T-helper 9 cell (primary cell): ENCODE measurements at places on chromosomes 5 and 9.

DNA sequence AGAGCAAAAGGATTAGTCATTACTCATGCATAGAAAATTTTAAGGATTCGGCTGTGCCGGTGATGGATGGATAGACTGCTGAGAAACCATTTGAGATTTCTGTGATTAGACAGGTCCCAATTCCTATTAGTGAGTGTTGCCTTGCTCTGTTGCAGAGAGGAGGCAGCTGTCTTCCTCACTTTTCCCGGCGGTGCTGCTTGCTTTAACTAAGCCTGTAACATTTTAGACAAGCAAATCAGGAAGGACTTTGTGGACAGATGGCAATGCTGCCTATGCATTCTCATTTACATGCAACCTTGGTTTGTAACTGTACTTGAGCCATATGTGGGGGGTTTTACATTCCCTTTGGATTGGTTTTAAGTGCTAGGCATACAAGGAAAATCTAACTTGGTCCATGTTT is 1176.3 kb downstream of the CDH18 start:
- no peak for DNase-seq

GRCh38 chr9:112863214-112863613 is 27.5 kb downstream of the SLC46A2 start:
- DNase-seq, result no peak

GRCh38 chr5:174446446-174446845 is 277.9 kb upstream of the MSX2 start:
- no peak for DNase-seq

DNA sequence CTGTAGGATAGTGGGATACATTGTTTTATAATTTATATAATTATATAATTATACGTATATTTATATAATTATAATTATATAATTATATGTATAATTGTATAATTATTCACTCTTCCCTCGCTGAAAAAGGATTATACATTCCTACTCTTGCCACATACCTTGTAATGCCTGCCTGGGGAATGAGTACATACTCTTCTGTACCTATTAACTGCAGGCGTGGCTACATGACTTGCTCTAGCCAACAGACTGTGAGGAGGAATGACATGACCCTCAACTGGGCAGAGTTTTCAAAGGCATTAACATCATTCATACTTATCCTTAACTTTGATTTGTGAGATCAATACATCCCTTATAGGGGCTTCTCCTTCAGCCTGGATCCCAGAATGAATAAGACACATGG is 19.1 kb downstream of the ERMP1 start:
- DNase-seq, result no peak

- DNase-seq, result no peak
Measured at GRCh38 chr5:72501488-72501887, 5.7 kb downstream of the ZNF366 start.

GRCh38 chr5:161676103-161676502 is 9.4 kb upstream of the GABRA6 start:
- no peak for DNase-seq

DNA sequence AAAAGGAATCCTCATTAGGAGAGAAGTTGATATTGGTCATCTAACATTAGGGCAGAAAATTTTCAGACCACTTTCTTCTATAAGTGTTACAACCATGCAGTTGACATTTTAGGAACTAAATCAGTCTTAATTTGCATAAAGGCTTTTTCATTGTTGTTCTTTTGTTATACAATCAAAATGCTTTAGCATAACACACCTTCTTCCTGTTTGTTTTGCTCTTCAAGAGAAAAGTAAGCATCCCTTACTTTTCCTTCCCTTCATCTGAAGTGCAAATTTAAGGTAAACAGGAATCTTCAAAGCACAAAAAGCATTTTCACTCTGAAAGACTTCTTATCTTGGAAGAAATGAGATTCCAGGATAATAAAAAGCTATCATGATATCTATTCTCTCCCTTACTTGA is 273.6 kb downstream of the PTPRD start:
- DNase-seq, result no peak

DNA sequence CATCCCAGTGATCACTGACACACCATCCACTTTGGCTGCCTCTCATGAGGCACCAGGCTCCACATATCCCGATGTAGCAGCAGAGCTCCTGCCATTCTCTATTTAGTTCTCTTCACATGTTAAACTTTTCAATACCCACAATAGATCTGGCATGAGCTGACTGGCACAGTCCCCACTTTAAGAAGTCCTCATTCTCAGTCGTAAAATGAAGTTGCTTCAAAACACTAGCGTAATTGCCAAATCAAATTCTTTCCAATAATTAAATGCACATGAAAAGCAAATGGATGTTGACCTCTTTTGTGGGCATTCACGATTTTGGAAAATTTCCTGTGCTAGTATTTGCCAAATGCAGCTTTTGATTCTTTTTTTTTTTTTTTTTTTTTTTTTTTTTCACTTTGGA is 32.4 kb downstream of the HAPLN1 start:
- no peak for DNase-seq

DNA sequence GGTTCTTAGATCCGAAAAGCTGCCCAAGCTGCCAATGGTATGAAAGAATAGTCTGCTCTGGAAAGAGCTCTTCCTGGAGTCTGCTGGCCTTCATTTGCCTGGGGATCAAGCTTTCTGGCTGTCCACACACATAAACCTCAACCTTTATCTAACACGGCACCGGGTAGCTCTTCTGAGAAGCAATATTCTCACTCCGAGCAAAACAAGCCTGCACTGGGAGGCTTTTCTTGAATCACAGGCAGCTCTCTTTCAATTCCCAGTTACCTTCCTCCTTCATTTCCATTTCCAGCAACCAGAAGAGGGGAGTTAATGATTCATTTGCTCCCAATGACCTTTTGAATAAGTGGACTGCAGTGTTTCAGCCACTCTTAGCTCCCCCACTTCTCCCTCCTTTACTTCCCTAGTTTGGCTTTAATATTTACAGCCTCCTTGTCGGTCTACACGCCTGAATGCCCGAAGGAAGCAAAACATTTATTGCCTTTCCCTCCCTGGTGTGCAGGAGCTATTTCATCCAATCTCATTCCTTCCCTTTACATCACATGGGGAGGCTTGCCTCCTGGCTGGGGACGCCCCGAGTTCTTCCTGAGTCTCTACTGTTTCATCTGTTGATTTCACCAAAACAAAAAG is 187.1 kb downstream of the ARHGEF28 start:
- DNase-seq, result no peak

DNA sequence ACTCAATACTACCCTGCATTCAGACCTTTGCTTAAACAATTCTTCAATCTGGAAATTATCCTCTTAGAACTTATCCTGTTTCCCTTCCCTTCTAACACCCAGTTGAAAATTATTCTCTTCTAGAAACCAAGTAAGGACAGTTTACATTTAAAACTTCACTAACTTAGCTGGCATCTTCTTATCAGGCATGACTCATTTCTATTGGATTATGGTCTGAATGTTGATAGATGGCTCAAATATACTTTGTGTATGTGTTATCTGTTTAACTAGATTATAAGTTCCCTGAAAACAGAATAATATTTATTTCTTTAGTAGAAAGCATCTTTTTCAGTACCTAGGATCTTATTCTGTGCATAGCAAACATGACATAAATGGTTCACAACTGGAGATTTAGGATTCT is 161.9 kb downstream of the PPP2R2B start:
- DNase-seq, result no peak

GRCh38 chr5:1190837-1191239 is 10.6 kb upstream of the SLC6A19 start:
- DNase-seq, result no peak

- no peak for DNase-seq
Measured at GRCh38 chr9:129608561-129609481, 12.1 kb downstream of the C9orf50 start.

DNA sequence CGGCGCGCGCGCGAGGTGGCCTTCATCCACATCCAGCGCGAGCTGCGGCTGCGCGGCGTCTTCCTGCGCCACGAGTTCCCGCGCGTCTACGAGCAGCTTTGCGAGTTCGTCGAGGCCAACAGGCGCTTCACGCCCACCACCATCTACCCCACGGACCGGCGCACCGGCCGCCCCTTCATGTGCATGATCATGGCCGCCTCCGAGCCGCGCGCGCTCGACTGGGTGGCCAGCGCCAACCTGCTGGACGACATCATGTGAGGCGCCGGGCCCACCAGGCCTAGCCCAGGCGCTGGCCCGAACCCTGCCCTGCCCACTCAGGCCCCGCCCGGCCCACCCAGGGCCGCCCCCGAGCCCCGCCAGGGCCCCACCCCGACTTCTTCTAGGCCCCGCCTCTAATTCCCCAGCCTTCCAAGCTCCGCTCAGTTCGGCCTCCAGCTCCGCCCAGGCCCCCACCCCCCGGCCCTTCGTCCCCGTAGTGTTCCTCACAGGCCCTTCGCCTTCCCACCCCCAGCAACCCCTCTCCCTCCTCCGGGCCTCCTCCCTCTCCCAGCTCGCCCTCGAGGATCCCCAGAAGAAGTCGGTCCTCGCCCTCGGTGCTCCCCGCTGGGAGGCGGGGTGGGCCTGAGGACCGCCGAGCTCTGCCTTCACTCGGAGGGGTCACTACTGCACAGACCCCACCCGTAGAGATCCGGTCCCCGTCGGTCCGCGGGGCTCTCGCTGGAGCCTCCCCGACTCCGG is 2.0 kb upstream of the PHPT1 start:
- no peak for DNase-seq

- DNase-seq, result no peak
Measured at GRCh38 chr5:59207401-59207800, 624.5 kb downstream of the RAB3C start.

DNA sequence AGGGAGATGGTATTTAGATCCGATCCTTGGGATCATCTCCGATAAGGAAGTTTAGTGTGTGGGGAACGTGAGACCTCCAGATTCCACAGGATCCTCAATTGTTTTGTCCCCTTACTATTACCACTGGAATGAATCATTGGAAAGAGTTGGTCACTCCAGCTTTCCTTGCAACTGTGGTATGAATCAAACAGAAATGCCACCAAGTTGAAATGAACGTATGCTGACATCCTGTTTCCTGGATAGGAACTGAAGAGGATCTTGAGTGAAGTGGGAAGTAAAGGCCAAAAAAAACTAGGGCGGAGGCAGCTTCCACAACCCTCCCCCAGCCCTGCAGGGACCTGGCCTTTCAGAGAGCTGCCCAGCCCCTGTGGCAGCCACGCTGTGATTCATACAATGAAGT is 23.9 kb downstream of the IRX1 start:
- DNase-seq, result no peak

GRCh38 chr5:146877783-146878475 is 628 bp downstream of the PPP2R2B start:
- DNase-seq, result peak; percentile 8

GRCh38 chr5:142152384-142152732 is 43.8 kb downstream of the NDFIP1 start:
- no peak for DNase-seq

DNA sequence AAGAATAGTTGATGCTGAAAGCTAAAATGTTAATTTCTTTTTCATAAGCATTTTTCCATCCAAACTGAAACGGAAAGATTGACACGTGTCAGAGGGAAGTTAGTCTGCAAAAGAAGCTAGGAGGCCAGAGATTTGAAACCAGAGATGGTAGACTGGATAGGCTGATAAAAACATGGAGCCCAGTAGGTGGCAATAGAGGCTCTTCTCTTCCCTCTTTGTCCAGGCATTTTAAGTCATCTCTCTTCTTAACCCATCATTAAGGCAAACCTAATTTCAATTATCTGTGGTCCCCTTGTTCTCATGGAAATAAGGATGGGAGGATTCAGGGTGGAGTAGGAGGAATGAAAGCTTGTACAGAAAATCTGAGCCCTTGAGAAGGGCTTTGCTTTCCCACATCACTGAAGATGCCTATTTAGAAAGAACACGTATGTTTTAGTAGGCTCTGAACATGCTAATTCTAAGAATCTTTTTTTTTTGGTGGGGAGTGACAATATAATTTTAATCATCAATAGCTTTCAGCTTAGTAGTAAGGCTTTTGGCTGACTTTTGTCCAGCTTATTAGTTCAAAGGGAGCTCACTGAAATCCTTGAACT is 66.6 kb downstream of the ZNF474 start:
- DNase-seq, result no peak

- DNase-seq, result no peak
Measured at GRCh38 chr9:121972501-121972981, 120.6 kb downstream of the TTLL11 start.

DNA sequence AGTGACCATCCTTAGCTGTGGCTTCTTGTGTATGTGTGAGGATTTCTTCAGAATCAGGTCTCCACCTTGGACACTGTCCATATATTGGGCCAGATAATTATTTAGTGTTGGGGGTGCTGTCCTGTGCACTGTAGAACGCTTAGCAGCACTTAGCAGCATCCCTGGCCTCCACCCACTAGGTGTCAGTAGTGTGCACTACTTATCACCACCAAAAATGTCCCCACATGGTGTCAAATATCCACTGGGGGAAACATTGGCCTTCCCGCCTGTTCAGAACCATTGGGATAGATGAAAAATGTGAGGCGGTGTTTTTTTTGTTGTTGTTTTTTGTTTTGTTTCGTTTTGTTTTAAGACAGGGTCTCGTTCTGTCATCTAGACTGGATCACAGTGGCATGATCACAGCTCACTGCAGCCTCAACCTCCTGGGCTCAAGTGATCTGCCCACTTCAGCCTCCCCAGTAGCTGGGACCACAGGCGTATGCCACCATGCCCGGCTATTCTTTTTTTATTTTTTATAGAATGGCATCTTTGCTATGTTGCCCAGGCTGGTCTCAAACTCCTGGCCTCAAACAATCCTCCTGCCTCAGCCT is 67.7 kb downstream of the TENT4A start:
- no peak for DNase-seq

DNA sequence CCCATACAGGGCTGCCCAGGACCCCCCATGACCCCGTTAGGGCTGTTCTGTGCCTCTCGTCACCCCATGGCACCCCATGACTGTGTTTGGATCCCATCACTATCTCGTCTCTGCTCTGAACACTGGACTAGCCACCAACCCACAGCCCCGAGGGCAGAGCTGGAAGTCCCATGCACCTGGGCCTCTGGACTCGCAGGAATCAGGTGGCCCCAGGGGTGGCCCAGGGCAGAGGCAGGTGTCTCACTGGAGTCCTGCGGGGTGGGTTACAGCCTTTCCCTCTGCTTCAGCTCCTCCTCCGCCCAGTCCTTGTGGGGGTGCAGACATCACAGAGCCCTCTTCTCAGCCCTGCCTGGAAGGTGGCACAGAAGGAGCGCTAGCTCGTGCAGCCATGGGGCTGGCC is 79.7 kb downstream of the COL5A1 start:
- no peak for DNase-seq

GRCh38 chr9:134951994-134952393 is 34.3 kb upstream of the FCN1 start:
- no peak for DNase-seq

DNA sequence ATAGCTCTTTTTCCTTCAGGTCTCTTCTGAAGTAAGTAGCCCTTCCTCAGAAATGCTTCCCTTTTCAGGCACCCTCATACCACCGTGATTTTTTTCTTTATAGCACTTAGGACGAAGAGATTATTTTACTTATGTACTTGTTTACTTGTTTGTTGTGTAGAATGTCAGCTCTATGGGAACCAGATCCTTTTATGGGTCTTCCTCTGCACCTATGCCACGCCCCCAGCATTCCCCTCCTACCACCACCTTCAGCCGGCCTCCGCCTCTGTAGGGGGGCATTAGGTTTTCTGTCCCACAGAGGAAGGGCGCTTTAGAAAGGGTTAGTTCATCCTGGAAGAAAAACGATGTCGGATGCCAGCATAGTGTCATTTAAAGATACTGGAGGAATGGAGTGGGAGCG is 1.8 kb downstream of the CDKN2B-AS1 start:
- no peak for DNase-seq
